Aorta (tissue), 5 donors: ENCODE measurements at places on chromosomes 3 and 15.

DNA sequence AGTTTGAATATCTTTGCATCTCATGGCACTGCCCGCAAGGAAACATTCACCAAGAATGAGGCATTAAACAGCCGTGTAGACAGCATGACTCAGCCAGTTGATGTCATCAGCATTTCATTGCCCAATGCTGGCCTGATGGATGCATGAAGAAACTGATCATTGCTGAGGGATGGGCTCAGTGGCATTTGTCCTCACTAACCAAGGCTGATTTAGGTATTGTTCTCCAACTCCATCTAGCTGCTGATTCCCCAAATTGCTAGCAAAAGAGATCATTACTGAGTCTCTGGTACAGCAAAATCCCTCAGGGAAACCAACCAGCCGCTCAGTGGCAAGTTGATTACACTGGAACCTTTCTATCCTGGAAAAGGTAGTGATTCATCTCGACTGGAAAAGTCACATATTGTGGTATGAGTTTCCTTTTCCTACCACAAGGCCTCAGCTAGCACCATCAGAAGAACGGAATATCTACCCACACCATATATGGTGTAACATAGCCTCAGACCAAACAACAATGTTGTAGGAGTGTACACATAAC lies 186.5 kb upstream of the GAP43 start:
- peak; percentile 53 for DNase-seq

DNA sequence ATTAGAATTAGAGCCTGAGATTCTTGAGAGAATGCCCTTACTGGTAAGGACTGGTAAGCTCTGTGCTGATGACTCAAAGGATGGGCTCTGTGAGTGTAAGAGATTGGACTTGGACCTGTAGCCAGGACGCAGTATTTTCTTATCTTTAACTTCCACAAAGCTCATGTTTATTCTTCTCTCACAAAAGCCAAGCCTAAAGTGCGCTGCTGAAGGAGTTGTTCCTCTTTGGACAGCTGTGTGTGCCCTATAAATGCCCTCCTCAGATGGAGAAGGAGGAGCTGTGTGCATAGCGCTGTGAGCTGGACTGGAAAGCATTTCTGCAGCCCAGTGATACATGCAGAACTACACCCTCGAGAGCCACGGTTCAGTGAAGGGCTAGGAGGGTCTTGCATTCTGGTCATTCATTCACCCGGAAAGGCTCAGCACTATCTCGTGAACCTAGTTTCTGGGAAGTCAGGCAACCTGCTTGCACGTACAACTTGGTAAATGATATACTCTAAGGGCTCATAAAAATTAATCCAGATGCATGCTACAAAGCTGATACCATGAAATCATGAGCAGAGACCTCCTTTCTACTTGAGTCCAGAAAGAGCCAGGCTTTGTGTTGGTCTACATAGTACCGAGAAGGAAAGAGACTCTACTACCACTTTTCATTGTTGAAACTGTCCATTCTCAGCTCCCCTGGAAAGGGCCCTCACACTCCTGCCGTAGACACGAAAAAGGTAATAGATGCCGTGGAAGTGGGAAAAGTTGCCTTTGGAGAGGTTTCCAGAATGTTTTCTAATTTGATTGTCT lies 103.0 kb upstream of the TBL1XR1 start:
- no peak for DNase-seq

DNA sequence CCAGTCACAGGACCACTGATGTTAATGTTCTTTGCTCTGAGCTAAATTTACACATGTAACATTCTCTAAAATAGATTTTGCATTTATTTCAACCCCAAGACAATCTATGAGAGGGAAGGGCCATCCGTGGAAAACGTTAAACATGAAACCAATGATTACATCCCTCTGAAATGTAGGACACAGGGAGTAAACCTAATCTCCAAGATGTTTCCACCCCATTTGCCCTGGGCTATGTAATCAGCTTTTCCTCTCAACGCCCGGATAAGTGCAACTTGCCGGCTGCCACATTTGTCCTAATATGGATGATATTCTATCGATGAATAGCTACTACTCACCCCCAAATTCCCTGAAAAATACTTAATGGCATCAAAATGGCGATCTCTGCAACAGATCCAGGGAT lies 6.4 kb upstream of the FMN1 start:
- DNase-seq: no peak

GRCh38 chr3:98695796-98696195 lies 67.3 kb upstream of the ST3GAL6 start:
- no peak for DNase-seq

GRCh38 chr15:88874684-88875083 lies 20.7 kb downstream of the HAPLN3 start:
- no peak for DNase-seq

DNA sequence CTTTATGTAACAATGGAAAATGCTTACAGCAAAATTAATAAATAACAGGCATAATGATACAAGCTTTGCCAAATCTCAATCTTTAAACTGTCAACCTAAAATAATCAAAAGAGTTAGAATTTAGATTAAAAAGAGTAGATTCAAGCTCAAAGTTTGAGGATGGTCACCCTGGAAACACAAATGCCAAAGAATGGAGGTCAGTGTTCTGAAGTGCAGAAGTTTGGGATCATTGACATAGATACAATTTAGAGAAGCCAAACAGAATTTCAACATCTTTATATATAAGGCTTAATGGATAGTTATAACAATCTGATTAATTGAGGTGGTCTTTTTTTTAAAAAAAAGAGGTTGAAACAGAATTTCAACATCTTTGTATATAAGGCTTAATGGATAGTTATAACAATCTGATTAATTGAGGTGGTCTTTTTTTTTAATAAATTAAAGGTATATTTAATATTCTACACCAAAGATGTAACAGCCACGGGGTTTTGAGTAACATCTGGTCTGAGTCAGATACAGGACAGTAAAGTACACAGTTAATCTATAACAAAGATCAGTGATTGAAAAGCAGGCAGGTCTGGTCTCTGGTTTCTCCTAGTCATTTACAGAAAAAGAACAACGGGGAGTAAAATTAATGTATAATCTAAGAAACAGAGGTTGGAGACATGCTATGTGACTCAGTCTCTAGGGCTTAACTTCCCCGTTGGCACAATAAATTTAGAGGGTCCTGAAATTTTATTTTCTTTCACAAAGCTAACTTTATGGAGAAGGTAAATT lies 490.7 kb downstream of the GBE1 start:
- DNase-seq: no peak

DNA sequence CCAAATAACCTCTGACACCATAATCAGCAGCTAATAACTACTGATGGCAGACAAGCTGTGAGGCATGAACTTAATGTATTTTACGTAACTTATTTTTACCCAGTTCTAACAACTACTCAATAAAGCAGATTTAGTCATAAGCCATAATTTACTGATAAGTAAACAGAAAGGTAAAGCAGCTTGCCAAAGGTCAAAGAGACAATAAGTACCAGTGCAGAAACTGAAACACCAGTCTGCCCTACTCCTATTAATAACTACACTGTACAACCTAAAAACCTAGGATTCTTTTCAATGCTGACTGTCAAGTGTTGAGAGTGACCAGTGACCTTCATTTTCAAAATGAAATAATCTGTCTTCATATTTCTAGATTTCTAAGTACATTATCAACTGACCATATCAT lies 152.2 kb downstream of the NR2E3 start:
- DNase-seq: no peak

DNA sequence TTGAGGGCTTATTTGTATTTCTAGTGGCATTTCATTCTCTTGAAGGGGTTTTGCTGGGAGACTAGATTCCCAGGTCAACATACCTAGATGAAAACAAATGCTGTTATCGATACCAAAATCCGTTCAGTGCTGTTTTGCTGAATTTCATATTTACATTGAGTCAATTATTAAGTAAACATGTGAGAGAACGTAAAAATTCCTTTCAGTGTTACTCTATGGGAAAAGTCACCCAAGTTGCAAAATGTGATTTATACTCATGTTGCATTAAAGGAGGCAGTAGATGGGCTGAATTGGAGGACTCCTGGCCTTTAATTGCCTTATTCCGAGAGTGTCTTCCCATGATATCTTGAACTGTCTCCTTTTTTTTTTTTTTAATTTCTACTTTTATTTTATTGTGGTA lies 1011.3 kb upstream of the NR2F2 start:
- no peak for DNase-seq

- no peak for DNase-seq
Observed at GRCh38 chr3:9409981-9410854, 12.8 kb downstream of the SETD5 start.

DNA sequence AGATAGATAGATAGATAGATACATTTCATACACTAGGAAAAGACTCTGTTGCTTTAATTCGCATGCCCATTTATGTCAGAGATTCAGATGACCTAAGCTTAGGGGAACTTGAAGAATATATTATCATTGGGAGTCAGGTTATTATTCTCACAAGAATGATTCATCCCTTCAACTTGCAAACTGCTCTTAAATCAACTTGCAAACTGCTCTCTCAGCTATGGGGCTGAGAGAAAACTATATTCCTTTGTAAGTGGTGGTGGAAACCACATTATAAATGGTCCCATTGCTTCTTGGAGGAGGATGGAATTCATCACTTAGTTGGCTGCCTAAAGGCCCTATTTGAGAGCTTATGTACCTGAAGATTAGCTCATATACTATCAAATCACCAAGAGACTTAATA lies 160.9 kb upstream of the STAC start:
- no peak for DNase-seq
